ENCODE measurements at places on chromosomes 2 and 18.
A peak's percentile ranks its signal among the peaks of the same experiment; 100 is the strongest.

DNA sequence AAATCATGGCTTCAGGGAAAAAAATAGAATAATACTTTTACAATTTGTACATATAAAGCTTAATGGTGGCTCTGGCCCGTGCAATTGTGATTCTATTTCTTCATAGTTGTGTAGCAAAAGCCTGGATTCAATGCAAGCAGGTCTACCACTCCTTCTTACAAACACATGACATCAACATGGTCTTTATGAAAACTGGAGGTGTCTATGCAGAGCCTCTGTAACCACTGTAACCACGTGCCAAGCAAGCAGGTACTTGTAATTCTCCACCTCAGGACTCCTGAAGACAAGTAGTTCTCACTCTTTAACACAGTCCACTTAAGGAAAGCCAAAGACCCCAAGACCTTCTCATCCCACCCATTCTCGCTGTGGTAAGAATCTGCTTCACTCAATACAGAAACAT, 62.6 kb downstream of the METTL4 start:
- no peak for DNase-seq

GRCh38 chr2:73998451-73998850, 13.7 kb downstream of the TET3 start:
- DNase-seq, result no peak

DNA sequence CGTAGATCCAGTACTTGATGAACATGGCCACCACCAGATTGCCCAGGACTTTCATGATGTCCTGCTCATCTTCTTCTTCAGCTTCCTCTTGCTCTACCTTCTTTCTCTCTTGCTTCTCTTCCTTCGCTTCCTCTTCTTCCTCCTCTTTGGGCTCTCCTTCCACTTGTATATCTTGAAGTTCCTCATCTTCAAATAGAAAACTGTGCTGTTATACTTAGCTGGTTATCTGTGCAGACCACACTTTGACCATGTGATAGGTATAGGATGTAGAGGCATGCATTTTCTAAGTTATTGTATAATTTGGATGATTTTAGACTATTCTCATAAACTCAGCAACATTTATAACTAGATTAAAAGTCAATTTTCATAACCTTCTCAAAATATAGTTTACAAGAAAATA, 263.4 kb downstream of the NAPG start:
- DNase-seq, result no peak

GRCh38 chr2:50687327-50687726, 344.6 kb downstream of the NRXN1 start:
- no peak for DNase-seq

- DNase-seq, result no peak
Observed at GRCh38 chr2:222424729-222425671, 657 bp downstream of the SGPP2 start.

DNA sequence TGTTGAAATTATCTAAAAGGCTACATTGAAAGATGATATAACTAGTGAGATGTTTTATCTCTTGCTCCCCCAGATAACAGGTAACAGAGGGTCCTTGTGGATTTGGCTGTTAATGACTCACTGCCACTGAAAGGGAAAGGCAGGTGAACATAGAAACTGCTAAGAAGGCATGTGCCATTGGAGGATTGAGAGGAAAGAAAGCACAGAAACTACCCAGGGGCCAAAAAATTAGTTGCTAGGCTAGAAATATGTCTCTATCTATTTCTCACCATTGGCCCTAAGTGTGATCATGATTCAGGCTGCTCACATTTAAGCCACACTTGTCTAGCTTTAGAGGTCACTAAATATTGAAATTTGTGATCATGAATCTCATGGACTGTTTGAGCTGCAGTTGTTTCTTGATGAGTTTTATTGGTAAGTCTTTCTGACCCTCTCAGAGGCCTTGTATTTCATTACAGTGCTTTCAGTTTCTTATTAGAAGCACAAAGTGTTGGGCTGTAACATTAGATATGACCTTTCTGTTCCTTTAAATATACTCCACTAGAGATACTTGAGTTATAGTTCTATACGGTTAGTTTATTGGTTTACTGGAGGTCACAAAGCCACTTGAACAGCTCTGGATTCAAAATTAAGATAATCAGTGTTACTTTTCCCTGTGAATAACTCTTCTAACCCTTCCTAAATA, 26.2 kb downstream of the NAB1 start:
- DNase-seq, result no peak

GRCh38 chr2:172582656-172583055, 26.8 kb downstream of the PDK1 start:
- DNase-seq, result no peak

- DNase-seq, result no peak
Observed at GRCh38 chr18:28115149-28115550, 61.8 kb downstream of the CDH2 start.

DNA sequence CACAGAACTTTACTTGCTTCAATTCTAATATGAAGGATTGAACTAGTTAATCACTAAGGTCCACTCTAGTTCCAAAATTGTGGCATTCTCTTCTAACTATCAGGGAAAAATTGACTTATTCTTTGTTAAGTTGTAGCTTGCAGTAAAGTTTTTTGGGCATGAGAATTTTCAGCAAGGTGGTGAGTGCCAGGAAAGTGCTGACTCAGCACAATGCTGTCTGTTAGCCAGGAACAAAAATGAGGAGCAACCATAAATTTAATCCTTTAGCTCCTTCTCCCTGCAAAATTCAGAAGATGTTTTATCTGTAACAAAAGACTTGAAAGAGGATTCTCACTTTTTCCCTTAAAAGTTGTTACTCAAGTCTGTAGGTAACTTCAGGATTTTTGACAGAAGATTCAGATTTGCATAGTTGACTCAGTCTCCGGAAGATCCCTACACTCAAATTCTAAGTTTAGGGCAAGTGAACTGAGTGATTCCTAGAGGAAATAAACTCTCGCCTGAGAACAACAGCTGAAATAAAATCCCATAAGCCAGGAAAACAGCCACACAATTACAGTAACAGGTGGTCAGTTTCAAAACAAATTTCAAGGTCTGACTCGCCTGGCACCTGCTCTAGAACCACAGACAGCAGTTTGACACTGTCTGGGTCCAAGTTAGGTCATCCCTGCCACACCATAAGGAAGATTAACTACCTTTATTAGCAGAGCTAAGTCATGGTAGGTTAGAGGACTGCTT, 20.2 kb upstream of the DARS1 start:
- no peak for DNase-seq

GRCh38 chr2:37356299-37356698, 11.9 kb downstream of the QPCT start:
- no peak for DNase-seq

DNA sequence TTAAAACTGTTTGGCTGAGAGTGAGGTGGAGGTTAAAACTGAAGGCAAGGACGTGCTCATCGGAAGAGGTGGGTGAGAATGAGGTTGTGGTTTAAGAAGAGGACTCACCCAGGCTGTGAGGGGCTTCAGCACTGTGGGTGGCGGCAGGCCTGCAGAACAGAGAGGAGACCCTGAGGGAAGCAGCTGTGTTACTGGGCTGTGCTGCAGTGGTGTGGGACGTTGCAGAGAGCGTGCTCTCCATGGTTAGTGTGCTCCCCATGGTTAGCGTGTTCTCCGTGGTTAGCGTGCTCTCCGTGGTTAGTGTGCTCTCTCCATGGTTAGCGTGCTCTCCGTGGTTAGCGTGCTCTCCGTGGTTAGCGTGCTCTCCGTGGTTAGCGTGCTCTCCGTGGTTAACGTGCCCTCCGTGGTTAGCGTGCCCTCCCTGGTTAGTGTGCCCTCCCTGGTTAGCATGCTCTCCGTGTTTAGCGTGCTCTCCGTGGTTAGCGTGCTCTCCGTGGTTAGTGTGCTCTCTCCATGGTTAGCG, 68.5 kb upstream of the NFATC1 start:
- DNase-seq, result no peak

- peak; percentile 21 for DNase-seq
Observed at GRCh38 chr2:38947241-38948239, 57.9 kb downstream of the ARHGEF33 start.

GRCh38 chr18:42765302-42765701, 350.2 kb downstream of the RIT2 start:
- no peak for DNase-seq

DNA sequence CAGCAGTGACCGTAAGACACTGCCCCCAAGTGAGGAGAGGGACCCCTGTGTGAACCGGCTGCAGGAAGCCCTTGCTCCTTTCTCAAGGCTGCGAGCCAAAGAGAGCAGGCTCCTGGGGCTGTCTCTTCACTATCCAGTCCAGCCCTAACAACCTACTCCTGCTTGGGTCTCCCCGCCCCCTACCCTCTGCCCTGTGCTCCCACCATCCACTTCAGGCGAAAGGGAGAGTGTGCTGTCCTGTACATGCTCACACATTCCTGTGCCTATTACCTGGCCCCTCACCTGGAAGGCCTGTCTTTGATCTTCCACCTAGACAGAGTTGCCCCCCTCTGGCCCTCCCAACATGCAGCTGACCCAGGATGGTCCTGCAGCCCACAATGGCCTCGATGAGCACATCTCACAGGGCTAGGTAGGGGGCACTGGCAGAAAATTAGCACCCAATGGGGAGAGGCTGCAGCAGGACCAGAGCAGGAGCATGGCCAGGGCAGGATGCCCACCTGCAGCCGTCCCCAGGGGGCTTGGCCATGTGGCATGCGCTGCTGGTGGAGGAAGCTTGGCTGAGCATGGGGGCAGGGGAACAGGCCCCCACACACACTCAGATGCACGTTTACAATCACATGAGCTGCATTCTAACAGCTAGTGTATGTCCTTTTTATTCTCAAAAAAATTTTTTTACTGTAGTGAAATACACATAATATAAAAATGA, 93.5 kb downstream of the POLR1A start:
- DNase-seq, result no peak

GRCh38 chr18:55280503-55280902, 307.5 kb downstream of the TCF4 start:
- no peak for DNase-seq

- no peak for DNase-seq
Observed at GRCh38 chr2:122263746-122264145, 508.3 kb downstream of the TSN start.

DNA sequence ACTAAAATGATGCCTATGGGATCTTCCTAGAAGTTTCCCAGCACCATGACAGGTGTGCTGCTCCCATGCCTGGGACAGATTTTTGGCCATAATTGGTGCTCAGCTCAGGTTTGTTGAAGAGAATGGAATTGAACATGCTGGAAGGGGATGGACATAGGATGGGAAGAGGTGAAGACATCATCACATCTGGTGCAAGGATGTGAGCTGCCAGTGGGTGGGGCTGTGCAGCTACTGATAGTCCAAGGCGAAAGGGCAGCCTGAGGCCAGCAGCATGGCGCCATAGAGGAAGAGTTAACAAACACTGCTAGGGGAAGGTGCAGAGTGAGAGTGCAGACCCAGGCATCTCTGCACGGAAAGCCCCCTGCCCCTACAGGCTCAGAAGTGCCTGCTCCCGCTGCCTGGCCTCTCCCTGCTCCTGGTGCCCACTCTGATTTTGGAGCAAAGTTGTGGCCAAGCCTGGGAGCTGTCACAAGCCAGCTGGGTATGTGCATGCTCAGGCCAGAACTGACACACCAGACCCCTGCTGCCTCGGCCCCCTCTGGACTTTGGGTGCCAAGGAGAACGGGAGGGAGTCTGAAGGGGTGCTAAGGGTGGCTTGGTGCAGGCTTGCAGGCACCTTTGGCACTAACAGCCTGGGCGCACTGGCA, 178.6 kb downstream of the ZBTB7C start:
- DNase-seq, result no peak

- DNase-seq, result no peak
Observed at GRCh38 chr2:41379496-41380221, 668.2 kb upstream of the PKDCC start.

- DNase-seq, result no peak
Observed at GRCh38 chr18:6248017-6248416, 166.7 kb downstream of the L3MBTL4 start.

DNA sequence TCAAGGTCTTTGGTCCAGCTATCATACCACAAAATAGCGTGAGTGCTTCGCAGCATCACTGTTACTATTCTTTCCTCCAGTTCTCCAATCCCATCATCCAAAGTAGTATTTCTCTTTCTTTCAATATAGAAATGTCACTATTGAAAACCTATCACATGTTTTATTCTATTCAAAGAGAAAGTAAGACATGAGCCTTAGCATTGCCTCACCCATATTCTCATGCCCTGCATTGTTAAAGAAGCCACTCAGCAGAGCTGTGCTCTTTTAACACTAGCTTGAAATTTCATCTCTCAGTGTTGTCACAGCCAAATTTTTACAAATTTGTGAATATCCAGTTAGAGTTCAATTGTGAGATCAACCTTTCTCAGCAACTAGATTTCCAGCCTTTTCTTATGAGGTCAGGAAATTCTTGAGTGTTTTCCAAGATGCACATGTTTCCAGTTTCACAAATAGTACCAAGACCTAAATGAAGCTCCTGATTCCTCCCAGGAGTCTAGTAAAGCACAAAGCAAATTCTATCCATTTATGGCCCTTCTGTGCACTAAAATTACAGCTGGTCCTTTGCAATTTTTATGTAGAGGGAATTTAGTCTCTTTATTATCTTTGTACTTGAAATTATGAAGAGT, 343.7 kb downstream of the SPAG16 start:
- no peak for DNase-seq

GRCh38 chr2:43018179-43019024, 208.0 kb downstream of the ZFP36L2 start:
- no peak for DNase-seq

GRCh38 chr18:72908181-72908580, 40.4 kb upstream of the NETO1 start:
- no peak for DNase-seq

- no peak for DNase-seq
Observed at GRCh38 chr2:172843902-172844715, 108.5 kb downstream of the RAPGEF4 start.

DNA sequence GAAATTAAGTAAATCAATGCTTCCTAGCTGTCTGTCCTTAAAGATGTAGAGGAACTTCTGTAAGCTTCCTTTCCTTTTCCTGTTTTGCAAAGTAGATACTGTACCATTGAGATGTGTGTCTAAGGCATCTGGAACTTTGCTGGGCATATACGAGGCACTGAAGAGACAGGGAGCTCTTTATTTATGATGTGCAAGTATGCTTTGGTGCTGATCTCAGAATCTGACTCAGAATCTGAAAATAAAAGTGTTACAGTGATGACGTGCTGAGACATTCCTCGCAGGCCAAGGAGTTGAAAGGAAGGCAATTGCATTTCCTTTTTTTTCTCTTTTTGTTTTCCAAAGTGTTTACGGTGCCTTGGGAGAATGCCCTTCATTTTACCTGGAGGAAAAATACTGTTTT, 230.9 kb upstream of the RGPD4 start:
- DNase-seq, result no peak

GRCh38 chr18:11871501-11871900, 20.3 kb downstream of the CHMP1B start:
- DNase-seq, result no peak
